ENCODE measurements at places on chromosomes 5 and 9.
A peak's percentile ranks its signal among the peaks of the same experiment; 100 is the strongest.

DNA sequence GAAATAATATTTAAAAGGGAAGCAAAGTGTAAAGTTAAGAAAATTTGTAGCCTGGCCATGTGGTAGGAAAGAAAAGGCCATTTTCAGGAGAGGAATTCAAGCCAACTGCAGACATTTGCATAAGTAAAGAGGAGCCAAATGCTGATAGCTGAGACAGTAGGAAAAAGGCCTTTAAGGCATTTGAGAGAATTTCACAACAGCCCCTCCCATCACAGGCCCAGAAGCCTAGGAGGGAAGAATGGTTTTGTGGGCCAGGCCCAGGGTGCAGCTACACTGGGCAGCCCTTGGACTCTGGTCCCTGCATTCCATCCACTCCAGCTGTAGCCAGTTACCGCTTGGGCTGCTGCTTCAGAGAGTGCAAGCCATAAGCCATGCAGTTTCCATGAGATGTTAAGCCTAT, 1556.8 kb downstream of the EFNA5 start:
- DNase-seq, result no peak

DNA sequence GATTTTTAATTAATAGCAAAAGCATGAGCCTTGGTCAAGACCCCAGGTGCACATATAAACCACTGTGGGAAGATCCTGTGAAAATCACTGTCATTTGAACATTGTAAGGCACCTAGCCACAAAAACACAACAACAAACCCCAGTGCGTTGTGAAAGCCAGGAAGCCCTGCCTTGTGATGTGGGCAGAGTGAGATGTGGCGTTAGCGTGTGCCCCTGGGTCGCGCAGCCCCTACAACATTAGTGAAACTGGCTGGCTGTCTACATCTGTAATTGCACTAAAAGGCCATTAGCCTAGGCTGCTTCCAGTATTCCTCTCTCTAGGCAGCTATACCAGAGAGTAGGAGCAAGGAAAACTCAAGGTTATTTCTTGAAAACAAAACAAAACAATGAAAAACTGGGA, 21.1 kb upstream of the PDZD2 start:
- no peak for DNase-seq

GRCh38 chr5:112228667-112229066, 190.4 kb downstream of the EPB41L4A start:
- DNase-seq, result no peak

DNA sequence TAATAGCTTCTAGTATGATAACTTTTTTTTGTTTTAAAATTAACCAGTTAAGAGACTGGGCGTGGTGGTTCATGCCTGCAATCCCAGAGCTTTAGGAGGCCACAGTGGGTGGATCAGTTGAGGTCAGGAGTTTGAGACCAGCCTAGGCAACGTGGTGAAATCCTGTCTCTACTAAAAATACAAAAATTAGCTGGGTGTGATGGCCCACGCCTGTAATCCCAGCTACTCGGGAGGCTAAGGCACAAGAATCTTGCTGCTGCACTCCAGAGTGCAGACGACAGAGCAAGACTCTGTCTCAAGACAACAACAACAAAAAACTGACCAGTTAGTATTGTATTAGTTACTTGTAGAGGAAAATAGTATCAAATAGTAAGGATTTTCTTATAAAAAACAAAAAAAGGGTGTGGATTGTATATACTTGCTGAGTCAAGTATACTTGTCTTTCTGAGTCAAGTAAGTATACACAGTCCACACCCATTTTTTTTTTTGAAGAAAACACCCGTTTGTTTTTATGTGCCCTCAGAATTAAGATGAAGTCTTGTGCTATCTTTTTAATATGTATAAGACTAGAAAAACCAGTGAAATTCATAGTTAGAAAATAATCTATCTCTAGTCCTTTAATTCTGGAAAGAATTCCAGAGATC, 25.3 kb downstream of the UBAP1 start:
- DNase-seq, result no peak

GRCh38 chr9:105859428-105860091, 165.2 kb downstream of the TMEM38B start:
- no peak for DNase-seq

- DNase-seq, result peak; percentile 77
These were observed 3.0 kb upstream of the UBE2R2 start for GRCh38 chr9:33813712-33814641.

DNA sequence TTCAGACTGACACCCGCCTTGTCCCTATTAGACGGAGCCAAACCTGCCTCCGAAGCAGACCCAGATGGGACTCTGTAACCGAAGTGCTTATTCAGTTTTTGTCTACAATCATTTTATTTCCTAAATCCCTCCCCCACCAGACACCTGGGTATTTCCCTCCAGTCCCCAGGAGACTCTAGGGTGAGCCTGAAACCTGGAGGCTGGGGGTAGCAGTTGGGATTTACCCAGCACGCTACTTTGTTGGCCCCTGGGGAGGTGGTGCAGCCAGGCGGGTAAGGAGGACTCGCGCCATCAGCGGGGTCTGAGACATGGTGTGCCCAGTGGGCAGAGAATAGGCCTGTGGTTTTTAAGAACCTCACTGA, 1.3 kb upstream of the LHX2 start:
- DNase-seq, result no peak

GRCh38 chr9:85332487-85332886, 409.3 kb downstream of the AGTPBP1 start:
- DNase-seq, result no peak

GRCh38 chr5:67283275-67283987, 86.8 kb upstream of the CD180 start:
- DNase-seq, result peak; percentile 89

- no peak for DNase-seq
These were observed 968.8 kb downstream of the TLE1 start for GRCh38 chr9:80720579-80720978.

- DNase-seq, result no peak
These were observed 14.9 kb downstream of the ADAMTSL1 start for GRCh38 chr9:18488886-18489285.

DNA sequence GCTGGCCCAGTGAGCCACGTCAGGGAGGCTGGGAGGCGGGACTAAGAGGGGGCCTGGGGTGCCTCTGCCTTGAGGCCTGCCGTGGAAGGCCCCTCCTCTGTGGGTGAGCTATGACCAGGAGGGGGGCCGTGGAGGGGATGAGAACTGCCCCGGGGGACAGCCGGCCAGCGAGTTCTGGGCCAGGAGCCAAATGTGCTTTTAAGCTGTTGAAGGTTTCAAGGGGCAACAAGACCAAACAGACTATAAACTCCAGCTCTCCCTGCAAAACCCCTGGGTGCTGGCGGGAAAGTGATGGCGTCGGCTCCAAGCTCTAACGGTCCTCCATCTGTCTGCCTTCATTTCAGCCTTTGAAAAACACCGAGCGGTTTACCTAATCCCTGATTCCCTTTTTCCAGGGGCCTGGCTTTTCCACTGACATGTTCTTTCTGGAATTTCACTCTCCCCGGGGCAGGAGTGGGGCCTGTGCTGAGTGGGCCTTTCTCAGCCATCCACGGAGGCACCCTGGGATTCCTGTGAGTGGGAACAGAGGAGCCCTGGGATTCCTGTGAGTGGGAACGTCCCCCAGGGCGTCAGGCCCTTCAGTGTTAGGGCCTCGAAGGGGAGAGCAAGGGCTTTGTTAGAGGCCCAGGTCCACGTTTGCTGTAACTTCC, 65.6 kb downstream of the COL5A1 start:
- DNase-seq, result no peak

DNA sequence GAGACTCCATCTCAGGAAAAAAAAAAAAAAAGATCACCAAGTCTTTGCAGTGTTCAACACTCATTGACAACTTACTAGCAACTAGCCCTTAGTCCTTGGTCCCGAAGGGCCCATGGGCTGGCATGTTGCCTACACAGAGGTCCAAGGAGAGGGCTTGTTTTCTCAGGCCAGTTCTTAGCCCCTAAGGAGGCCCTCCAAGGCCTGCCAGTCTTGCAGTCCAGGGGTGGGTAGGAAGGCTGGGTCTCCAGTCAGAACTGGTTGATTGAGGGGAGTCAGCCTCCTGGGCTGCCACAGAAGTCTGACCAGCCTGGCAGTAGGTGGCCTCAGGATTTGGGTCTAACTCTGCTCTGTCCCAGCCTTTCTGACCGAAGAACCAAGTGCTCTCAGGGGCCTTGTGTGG, 32.7 kb downstream of the IER5L start:
- no peak for DNase-seq

DNA sequence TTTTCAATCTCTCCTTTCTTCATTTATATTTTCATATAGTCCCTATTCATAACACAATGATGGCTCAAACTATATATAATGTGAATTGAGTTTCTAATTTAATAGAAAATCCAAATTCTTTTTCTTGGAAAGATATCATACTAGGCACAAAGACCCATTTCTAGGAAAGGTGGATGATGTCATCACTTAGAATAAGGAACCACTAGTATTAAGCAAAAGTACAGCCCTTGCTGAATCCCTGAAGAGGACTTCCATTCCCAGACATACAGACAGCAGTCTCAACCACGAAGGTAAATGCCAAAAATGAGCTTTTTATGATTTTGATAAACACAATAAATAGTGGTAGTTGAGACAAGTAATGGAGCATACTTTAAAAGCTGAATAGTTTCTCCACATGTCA, 210.0 kb downstream of the FBN2 start:
- no peak for DNase-seq

DNA sequence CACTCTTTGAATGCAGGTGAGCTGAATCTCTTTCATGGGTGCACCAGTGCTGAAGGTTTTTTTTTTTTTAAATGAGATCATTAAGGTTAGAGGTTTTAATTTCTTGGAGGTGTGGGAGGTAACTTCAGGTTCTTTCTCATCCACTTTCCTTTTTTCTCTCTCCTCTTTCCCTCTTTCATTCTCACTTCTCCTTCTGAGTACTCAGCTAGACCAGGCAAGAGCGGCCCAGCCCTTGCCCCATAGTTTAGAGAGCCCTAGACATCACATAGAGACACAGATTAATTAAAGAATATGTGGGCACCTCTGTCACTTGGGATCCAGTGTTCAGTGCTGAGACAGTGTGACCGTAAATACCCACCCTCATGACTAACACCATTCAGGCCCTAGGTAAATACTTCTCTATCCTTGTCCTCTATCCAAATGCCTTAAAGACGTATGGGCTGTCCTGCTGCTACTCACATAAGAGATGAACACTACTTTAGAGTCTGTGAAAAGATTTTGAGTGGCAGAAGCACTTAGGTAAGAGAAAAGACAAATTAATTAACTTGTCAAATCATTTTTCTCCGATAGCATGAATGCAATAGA, 174.1 kb downstream of the TLE4 start:
- no peak for DNase-seq

DNA sequence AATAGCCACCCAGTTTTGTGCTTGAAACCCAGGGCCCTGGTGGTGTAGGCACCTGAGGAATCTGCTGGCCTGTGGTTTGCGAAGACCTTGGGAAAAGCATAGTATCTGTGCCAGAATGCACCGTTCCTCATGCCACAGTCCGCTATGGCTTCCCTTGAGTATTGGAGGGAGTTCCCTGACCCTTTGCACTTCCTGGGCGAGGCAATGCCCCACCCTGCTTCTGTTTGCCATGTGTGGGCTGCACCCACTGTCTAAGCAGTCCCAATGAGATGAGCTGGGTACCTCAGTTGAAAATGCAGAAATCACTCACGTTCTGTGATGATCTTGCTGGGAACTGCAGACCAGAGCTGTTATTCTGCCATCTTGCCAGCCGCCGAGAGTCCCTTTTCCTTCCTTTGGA, 483.5 kb downstream of the AGTPBP1 start:
- DNase-seq, result no peak

- no peak for DNase-seq
These were observed 408.3 kb downstream of the SH3GL2 start for GRCh38 chr9:17987189-17987588.

- DNase-seq, result peak; percentile 90
These were observed at the start of gene NR3C1 for GRCh38 chr5:143403593-143404415. NR3C1 (minus strand) TSS chr5:143403686; CDS start chr5:143400839, 2,847 bp downstream.

DNA sequence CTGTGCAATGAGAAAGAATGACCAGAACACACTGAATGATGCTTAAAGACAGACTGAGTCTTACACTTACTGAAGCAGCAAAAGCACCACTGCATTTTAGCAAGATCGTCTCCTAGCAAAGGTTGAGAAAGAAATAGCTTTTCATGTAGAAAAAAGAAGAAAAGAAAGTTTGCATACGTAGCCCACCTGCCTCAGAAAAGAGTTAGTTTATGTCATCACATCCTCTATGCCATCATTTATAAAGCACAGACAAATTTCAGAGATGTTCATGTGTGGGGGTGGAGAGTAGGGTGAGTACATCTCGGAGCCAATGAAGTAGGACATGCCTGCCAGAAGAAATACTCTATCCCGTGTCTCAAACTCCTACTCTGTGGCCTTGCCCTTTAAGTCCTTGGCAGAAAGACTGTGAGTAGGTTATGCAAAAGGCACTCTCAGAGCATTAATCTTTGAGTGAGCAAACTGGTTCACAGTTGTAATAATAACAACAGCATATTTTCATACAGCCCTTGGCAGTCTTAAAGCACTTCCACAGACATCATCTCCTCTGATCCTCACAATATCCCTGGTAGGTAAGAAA, 22.4 kb downstream of the NRG2 start:
- no peak for DNase-seq

DNA sequence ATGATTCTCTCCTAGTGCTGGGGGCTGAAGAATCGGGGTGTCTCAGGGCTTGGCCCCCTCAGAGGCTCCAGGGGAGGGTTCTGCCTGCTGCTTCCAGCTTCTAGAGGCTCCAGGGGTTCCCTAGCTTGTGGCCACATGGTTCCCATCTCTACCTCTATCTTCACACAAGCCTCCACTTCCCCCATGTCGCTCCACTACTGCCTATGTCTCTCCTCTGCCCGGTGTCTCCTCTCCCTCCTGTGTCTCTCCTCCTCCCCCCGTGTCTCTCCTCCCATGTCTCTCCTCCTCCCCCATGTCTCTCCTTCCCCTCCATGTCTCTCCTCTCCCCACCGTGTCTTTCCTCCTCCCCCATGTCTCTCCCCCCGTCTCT, 12.2 kb upstream of the RNU6ATAC start:
- no peak for DNase-seq

DNA sequence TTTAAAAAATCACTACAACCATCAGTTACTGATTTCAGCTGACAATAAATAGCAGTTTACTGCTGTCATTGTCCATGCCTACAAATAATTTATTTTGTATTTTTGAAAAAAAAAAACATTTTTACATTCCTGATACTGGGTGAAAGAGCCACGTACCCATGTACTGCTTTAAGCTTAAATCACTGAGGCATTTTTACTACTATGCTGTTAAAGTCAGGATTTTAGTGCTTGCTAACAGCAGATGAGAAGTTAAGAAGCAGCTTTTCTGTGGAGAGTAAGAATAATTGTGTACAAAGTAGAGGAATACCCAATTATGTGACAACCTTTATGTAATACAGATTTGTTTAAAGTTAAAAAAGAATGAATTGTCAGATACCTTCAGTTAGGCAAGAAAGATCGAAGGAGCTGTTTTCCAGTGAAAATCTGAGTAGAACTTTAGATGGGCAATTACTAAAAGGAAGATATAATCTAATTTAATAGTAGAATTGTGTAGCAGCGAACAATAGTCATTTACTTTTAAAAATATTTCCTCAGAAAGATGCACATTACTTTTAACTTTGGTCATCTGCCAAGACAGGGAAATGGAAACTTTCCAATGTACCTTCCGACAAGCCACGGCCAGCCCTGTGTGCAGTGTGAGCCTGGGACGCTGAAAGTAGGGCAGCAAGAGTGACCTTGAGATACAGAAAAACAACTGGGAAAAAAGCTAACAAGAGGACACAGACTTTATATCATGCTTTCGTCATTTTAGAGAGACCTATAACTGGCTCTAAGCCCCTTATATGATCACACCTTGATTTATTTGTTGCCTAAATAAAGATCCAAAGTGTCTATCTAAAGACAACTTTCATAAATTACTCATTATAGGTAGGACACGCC, 39.9 kb downstream of the RHOBTB3 start:
- no peak for DNase-seq

- no peak for DNase-seq
These were observed 10.1 kb upstream of the C1QTNF3 start for GRCh38 chr5:34053133-34053532.

- DNase-seq, result no peak
These were observed 15.3 kb downstream of the TERT start for GRCh38 chr5:1279443-1280151.
